ENCODE measurements at places on chromosomes 2 and 18. TPM values are rescaled to one million over a fixed set of nuclear protein-coding genes. Genes with fewer than 3 reads are reported as not detected.

GRCh38 chr18:11115276-11115675, 34.1 kb downstream of the PIEZO2 start:
- no peak overlapping the region for H3K4me3 ChIP-seq
- no peak for DNase-seq
- H3K36me3 ChIP-seq: no peaks in the 10 kb centered on the region
- no peak overlapping the region for H3K27ac ChIP-seq
- no peaks in the 10 kb centered on the region for H3K4me1 ChIP-seq

DNA sequence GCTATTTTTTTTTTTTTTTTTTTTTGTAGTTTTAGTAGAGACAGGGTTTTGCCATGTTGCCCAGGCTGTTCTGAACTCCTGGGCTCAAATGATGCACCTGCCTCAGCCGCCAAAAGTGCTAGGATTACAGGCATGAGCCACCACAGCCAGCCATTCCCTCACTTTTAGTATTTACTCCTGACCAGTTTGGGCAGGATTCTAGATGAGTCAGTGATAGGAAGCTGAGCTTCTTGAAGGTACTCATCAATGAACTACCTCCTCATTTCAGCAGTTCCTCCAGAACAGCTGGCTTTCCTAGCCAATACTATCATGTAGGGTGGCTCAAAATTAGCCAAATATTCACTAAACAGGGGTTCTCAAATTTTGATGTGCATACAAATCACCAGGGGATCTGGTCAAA, 57.2 kb downstream of the CYBRD1 start:
- DNase-seq: no peak
- no peaks in the 10 kb centered on the region for H3K36me3 ChIP-seq
- no peaks in the 10 kb centered on the region for H3K27me3 ChIP-seq
- H3K4me3 ChIP-seq: no peak overlapping the region
- H3K4me1 ChIP-seq: no peaks in the 10 kb centered on the region
- H3K27ac ChIP-seq: no peak overlapping the region

DNA sequence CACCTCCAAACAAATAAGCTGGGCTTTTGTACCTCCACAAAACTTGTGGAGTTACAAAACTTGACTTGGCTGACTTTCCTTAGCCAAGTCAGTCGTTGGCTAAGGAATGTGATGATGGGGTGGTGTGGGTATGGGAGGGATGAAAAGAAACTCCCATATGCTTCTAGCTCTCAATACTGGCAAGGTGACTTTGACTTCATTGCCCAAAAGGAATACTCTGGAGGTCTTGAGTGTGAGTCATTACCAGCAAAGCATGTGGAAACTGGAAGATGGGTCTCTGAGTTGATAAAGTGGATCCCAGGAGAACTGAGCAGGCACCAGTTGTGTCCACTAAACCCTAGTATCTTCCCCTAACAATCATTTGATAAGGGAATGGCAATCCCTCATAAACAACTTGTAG, 226.7 kb downstream of the GULP1 start:
- no peak overlapping the region for H3K27ac ChIP-seq
- no peaks in the 10 kb centered on the region for H3K27me3 ChIP-seq
- no peak overlapping the region for H3K4me3 ChIP-seq
- H3K4me1 ChIP-seq: no peaks in the 10 kb centered on the region

DNA sequence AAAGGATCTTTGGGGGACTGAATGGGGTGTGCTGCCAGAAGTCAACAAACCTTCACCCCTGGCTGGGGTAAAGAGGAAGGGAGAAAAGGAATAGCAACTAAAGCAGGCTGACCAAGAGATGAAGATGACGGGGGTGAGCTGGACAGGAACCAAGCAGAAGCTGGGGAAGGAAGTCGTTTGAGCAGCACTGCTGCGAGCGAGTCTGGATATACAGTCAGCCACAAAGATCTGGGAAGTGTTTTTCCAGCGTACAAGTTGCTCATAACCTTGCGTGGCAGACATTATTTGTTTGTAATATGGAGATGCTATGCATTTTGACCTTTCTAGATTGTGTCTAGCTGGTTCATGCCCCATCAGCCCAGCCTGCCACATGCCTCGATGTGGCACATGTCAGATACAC, 71.2 kb downstream of the EIF2AK3 start:
- DNase-seq: no peak
- H3K4me1 ChIP-seq: no peaks in the 10 kb centered on the region
- H3K4me3 ChIP-seq: no peak overlapping the region
- H3K36me3 ChIP-seq: peaks cover 22% of the 10 kb centered on the region

DNA sequence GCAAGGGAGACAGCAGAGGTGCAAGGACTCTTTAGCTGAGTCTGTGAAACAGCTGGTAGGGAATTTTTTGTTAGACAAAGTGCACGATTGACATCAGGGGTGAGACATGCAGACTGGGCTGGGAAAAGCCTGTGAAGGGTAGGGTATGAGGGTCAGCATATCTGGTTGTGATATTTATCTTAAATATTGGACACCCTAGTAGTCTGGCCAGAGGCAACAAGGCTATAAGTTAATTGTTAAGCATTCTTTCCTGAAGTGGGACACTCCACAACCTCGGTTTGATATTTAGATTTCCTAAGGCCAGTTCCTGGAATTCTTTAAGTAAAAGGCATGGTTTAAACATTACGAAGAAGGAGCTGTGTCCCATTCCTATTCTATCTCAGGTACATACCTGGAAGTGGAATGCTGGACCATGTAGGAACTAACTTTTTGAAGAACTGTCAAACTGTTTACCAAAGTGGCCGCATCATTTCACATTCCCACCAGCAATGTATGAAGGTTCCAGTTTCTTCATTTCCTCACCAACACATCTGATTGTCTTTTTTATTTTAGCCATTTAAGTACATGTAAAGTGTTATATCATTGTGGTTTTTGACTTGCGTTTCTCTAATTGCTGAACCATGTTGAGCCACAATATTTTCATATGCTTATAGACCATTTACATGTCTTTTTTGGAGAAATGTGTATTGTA, 22.5 kb downstream of the EHBP1 start:
- H3K36me3 ChIP-seq: no peaks in the 10 kb centered on the region
- H3K4me1 ChIP-seq: no peaks in the 10 kb centered on the region
- no peak overlapping the region for H3K27ac ChIP-seq
- no peak overlapping the region for H3K4me3 ChIP-seq
- no peaks in the 10 kb centered on the region for H3K27me3 ChIP-seq

CHAC2 gene
- 1.5 TPM for total RNA-seq

- H3K36me3 ChIP-seq: no peaks in the 10 kb centered on the region
- H3K4me1 ChIP-seq: peaks cover 57% of the 10 kb centered on the region
- no peak overlapping the region for H3K27ac ChIP-seq
- H3K27me3 ChIP-seq: peaks cover 97% of the 10 kb centered on the region
- no peak for DNase-seq
Observed at GRCh38 chr2:172091000-172091641, 5.8 kb downstream of the DLX1 start.

DNA sequence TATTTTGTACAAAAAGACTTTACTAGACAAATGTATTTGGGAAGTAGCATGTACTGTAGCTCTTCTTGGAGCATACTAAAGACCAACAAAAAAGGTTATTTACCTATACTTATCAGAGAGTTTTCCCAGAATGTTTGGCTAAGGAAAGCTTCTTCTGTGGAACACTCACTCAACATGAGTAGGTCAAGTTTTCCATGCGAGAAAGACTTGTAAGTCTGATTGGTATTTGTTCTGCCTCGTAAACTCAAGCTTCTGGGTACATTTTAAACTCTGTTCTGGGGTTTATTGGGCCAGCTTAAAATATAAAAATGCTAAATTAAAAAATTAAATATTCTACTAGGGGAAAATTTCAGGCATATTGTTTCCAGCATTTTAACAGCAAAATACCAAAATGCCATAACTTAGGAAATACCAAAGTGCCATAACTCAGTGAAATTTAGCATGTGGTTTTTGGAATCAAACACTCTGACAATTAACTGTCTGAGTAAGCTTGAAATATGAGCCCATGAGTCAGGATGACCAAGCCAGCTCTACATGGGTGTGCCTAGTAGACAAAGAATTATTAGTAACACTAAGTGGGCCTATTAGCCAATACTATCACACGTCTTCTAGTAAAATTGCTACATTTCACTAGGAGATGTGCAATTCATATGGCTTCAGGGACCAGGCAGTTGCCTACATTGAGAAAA, 47.3 kb upstream of the SERPINE2 start:
- H3K36me3 ChIP-seq: no peaks in the 10 kb centered on the region
- DNase-seq: no peak
- no peaks in the 10 kb centered on the region for H3K4me1 ChIP-seq
- H3K4me3 ChIP-seq: no peak overlapping the region
- H3K27ac ChIP-seq: no peak overlapping the region
- H3K27me3 ChIP-seq: no peaks in the 10 kb centered on the region

C1QL2 gene
- not detected for total RNA-seq

- no peak overlapping the region for H3K4me3 ChIP-seq
- no peaks in the 10 kb centered on the region for H3K36me3 ChIP-seq
- H3K27me3 ChIP-seq: no peaks in the 10 kb centered on the region
- no peaks in the 10 kb centered on the region for H3K4me1 ChIP-seq
Observed at GRCh38 chr2:111622859-111623258, 261.1 kb downstream of the ANAPC1 start.

UGT1A4 gene
- total RNA-seq: not detected

- H3K36me3 ChIP-seq: peaks cover 46% of the 10 kb centered on the region
- DNase-seq: peak; percentile 71
- H3K27ac ChIP-seq: peak overlapping the region; percentile 22
- no peak overlapping the region for H3K4me3 ChIP-seq
Observed at GRCh38 chr2:239150125-239151011, 250.5 kb downstream of the HDAC4 start.

CNDP1 gene
- total RNA-seq: not detected

DNA sequence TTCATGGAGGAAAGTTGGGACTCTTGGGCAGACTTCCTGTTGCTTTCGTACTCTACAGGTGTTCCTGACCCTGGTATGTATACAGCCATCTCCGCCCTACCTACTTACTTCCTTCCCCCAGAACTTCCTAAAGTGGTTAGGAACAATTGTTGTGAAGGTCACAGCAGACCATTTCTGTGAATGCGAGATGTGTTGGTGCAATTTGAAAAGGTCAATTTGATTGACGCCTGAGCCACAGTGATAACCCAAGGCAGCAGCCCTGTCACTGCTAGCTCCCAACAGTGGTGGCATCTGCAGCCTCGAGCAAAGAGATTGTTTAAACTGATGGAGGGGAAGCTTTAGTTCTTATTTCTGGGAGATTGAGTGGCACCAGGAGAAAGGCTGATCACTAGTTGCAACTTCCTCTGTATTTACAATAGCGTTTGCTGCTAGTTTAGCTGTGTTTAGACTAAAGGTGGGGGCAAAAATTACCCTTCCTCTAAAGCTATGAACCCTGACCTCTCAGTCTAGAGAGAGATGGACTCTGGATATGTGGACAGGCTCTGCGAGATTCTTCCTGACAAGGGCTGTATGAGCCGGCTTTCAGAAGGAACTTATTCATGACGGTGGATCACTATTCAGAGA, 78.3 kb upstream of the MAP4K3 start:
- no peak for DNase-seq
- H3K4me3 ChIP-seq: no peak overlapping the region
- H3K27ac ChIP-seq: no peak overlapping the region
- H3K36me3 ChIP-seq: no peaks in the 10 kb centered on the region
- no peaks in the 10 kb centered on the region for H3K4me1 ChIP-seq

- H3K27me3 ChIP-seq: no peaks in the 10 kb centered on the region
- no peak overlapping the region for H3K4me3 ChIP-seq
- H3K36me3 ChIP-seq: no peaks in the 10 kb centered on the region
- H3K4me1 ChIP-seq: no peaks in the 10 kb centered on the region
- no peak for DNase-seq
Observed at GRCh38 chr2:177721818-177722567, 329.4 kb downstream of the AGPS start.

VWA3B gene
- total RNA-seq: not detected

DNA sequence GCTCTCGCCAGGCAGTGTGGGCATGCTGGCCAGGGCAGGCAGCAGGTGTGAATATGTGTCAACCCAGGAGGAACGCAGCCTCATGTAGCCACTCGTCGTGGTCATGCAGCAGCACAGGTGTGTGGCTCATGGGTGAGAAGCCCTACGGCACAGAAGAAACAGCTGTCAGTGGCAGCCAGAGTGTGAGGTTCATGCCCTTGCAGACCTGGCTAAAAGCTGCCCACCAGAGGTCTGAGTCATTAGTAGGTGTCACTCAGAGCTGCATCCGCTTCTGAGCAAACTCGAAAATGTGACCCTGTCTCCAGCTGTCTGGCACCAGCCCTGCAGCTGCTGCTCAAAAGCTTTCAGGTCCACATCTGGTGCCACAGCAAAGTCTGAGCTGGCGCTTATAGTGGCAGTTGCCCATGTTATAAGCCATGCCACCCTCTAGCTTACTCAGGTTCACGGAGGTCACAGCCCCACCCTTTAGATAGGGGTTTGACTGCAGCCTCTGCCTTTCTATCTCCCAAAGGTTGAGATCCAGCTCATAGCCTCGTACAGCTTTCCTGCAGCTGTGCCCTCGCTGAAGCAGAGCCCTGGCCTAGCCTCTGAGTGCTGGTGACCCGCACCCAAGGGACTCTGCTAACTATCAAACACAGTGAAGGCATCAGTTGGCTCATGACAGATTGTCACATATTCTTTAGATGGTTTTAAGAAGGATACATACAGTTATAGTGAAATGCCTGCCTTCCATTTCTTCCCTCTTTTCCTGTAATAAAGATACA, 195.0 kb downstream of the CCDC102B start:
- H3K4me3 ChIP-seq: no peak overlapping the region
- H3K36me3 ChIP-seq: no peaks in the 10 kb centered on the region
- H3K27me3 ChIP-seq: no peaks in the 10 kb centered on the region
- no peak overlapping the region for H3K27ac ChIP-seq

GRCh38 chr2:174595116-174595809, 2.3 kb downstream of the WIPF1 start:
- peak overlapping the region; percentile 93 for H3K4me3 ChIP-seq
- H3K36me3 ChIP-seq: peaks cover 7% of the 10 kb centered on the region
- peak overlapping the region; percentile 89 for H3K27ac ChIP-seq
- peak; percentile 39 for DNase-seq
- H3K4me1 ChIP-seq: peaks cover 63% of the 10 kb centered on the region

ALPP gene
- total RNA-seq: not detected

DNA sequence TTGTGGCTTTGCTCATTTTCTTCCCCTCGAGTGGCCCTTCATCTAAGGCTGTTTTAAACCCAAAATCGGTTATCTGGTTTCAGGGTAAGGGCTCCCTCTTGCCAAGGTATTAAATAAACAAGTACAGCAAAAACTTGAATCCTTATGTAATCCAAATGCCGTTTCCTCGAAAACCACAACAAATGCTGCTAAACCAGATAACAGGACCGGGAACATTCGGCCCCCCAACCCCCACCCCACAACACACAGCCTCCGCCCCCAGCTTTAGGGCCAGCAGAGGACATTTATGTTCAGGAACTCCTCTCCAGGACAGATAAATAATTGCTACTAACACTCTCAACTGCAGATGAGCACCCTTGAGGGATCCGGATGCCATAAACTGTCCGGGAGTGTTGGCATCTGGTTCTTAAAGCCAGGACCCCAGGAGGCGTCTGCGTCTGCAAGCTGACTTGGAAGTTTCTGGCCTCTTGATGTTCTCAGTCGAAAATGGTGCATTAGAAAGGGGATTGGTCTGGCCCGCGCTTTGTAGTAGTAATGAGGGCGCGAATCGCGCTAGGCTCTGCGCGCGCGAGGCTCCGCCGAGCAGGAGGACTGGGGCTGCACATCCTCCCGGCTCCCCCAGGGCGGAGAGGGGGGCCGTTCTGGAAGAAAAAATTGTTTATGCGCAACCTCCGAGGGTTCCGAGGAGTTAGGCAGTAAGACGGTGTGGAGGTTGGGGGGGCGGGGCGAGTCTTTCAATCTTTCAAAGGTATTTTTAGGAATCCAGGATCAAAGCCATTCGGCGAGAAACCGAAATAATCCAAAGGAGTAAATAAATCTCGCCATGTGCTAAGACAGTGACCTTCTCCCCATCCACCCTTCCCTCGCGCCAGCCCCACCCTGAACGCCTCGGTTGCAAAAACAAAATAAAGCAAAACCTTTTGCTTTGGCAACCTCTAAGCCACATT, 3.9 kb upstream of the ID2 start:
- H3K27me3 ChIP-seq: peaks cover 5% of the 10 kb centered on the region
- DNase-seq: peak; percentile 40
- H3K4me1 ChIP-seq: peaks cover 36% of the 10 kb centered on the region
- no peaks in the 10 kb centered on the region for H3K36me3 ChIP-seq
- H3K4me3 ChIP-seq: peak overlapping the region; percentile 40

Data from CD4-positive, alpha-beta memory T cell (primary cell).